ENCODE measurements at places on chromosomes 11 and 22. TPM values are rescaled to one million over a fixed set of nuclear protein-coding genes. Genes with fewer than 3 reads are reported as not detected.

SCYL1 gene
- 68.0 TPM for total RNA-seq

DNA sequence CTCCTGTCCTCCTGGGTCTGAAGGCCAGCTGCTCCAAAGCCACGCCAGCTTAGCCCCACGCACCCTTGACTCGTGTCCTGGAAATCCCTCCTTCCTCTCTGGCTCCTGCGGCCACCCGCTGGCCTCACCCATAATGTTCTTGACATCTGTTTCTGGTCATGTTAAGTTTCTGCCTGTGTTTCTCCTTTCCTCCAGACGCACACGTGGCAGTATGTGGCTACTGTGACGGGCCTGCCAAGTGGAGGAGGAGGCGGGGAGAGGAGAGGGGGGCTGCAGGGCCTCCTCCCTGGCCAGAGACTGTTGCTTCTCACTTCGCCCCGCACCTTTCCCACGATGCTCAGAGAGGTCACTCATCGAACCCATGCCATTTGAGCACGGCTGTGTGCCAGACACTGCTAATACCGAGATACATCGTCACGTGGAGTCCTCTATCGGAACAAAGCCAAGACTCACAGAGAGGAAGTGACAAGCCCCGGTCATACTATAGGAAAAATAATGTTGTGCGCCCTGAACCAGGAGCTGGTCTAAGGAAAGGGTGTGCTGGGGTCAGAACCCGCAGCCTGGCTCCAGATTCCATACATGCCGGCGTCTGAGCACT, 11.5 kb downstream of the C1QTNF6 start:
- no peak overlapping the region for H3K4me3 ChIP-seq
- H3K27me3 ChIP-seq = peaks cover 6% of the 10 kb centered on the region
- H3K27ac ChIP-seq = peak overlapping the region; percentile 68
- H3K36me3 ChIP-seq = peaks cover 15% of the 10 kb centered on the region
- peaks cover 26% of the 10 kb centered on the region for H3K4me1 ChIP-seq
- DNase-seq = no peak

DNA sequence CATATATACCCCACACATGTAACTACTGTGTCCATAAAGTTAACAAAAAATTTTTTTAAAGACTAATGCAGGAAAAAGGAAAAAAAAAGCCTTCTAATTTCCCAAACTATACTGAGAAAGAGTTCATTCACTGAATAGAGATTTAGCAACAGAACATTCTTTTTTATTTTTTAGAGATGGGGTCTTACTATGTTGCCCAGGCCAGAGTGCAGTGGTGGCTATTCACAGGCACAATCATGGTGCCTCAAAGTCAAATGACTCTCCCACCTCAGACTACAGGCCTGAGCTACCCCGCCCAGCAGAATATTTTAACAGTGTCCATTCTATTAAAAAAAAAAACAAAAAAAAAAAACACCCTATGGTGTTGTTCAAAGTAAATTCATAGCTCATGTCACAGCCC, 25.7 kb downstream of the DGCR2 start:
- no peak for DNase-seq
- H3K36me3 ChIP-seq = peaks cover 13% of the 10 kb centered on the region
- no peak overlapping the region for H3K27ac ChIP-seq
- no peak overlapping the region for H3K4me3 ChIP-seq
- no peaks in the 10 kb centered on the region for H3K27me3 ChIP-seq
- H3K4me1 ChIP-seq = peaks cover 2% of the 10 kb centered on the region

FGF19 gene
- not detected for total RNA-seq

HBG2 gene
- total RNA-seq = not detected

DNA sequence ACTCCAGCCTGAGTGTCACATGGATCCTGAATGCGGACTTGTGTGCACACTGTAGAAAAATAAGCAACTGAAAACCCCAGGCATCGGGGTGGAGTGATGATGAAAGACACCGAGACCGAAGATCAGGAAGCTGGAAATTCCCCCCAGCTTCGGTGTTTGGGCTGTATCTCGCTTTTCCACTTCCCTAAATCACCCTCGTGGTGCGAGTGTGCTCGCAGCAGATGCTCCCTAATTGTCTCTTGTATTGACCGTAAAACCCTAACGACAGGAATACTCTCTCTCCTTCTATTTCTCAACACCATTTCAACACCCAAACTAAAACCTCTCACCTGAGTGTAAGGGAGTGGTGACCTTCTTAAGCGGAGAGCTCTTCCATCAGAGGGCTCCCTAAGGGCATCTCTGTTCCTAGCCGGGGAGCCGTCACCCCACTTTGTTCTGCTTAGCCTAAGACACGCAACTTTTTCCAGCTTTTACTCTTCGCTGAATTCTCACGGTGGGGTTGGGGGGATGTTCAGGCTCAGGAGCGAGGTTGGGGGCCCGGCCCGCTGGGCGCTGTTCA, 635 bp upstream of the GRK3 start:
- no peaks in the 10 kb centered on the region for H3K27me3 ChIP-seq
- peaks cover 19% of the 10 kb centered on the region for H3K36me3 ChIP-seq
- H3K4me1 ChIP-seq = peaks cover 51% of the 10 kb centered on the region
- H3K4me3 ChIP-seq = peak overlapping the region; percentile 93
- DNase-seq = peak; percentile 43
- H3K27ac ChIP-seq = peak overlapping the region; percentile 92

DNA sequence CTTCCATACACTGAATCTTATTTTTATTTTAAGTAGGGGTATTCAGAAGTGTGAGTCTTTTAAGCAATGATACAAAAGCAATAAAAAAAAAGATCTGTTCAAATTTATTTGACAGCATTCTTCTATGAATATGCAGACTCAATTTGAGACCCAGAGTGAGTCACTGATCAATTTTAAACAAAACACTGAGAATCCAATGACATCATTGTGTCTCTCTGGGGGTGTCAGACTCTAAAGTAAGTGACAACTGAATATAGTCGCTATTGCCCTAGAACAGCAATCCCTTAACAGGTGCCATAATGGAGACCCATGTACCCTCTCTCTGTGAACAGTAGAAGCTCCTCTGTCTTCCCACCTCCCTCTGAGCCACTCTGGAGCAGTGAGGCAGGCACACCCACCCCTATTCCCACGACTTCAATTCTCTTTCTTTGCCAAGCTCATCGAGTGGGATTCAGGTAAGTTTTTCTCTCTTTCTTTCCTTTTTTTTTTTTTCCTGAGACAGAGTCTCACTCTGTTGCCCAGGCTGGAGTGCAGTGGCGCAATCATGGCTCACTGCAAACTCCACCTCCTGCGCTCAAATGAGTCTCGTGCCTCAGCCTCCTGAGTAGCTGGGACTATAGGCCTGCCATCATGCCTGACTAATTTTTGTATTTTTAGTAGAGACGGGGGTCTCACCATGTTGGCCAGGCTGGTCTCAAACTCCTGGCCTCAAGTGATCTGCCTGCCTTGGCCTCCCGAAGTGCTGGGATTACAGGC, 5.1 kb upstream of the RPS3 start:
- peaks cover 16% of the 10 kb centered on the region for H3K27me3 ChIP-seq
- H3K4me1 ChIP-seq = peaks cover 11% of the 10 kb centered on the region
- DNase-seq = no peak
- H3K36me3 ChIP-seq = no peaks in the 10 kb centered on the region
- H3K27ac ChIP-seq = no peak overlapping the region

HYLS1 gene
- total RNA-seq = 11.7 TPM

GRCh38 chr11:125626288-125626950, 1.5 kb downstream of the CHEK1 start:
- H3K27me3 ChIP-seq = no peaks in the 10 kb centered on the region
- H3K4me1 ChIP-seq = peaks cover 31% of the 10 kb centered on the region
- peak overlapping the region; percentile 90 for H3K4me3 ChIP-seq

DNA sequence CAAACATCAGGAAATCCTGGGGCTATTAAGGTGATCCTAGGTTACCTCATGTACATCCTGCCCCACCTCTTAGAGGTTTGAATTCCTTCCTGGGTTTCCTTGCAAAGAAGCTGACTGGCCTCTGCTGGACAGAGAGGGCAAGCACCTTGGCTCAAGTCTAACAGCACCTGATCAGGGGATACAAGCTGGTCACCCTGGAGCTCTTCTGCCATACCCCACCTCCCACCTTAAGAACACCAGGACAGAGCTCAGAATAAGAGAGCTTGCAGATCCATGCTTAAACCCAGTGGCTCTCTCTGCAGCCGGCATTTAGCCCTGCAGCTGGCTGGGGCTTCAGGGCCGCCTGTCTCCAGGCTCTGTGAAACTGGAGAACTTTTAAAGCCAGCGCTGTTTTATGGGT, 386.6 kb upstream of the NARS2 start:
- H3K36me3 ChIP-seq = no peaks in the 10 kb centered on the region
- H3K4me3 ChIP-seq = no peak overlapping the region
- DNase-seq = no peak
- no peaks in the 10 kb centered on the region for H3K4me1 ChIP-seq
- no peak overlapping the region for H3K27ac ChIP-seq
- peaks cover 21% of the 10 kb centered on the region for H3K27me3 ChIP-seq

DNA sequence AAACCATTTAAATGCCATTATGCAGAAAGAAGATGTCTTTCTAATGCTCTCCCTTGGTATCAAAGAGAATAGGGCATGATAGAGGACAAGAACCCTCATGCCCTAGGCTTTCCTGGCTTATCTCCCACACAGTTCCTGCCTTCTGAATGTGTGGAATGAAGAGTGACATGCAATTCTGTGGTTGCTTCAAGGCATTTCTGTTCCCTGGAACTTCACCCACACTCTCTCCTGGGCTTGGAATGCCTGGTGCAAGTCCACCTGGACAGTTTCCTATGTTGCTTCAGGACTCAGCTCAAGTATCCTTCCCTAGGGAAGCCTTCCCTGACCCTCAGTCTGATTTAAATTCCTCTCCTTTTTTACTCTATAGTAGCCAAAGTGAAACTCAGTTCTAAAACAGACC, 53.8 kb upstream of the DRD2 start:
- no peaks in the 10 kb centered on the region for H3K4me1 ChIP-seq
- peaks cover 16% of the 10 kb centered on the region for H3K27me3 ChIP-seq
- H3K4me3 ChIP-seq = no peak overlapping the region
- H3K36me3 ChIP-seq = no peaks in the 10 kb centered on the region

ALX4 gene
- not detected for total RNA-seq

CASP5 gene
- not detected for total RNA-seq

DNA sequence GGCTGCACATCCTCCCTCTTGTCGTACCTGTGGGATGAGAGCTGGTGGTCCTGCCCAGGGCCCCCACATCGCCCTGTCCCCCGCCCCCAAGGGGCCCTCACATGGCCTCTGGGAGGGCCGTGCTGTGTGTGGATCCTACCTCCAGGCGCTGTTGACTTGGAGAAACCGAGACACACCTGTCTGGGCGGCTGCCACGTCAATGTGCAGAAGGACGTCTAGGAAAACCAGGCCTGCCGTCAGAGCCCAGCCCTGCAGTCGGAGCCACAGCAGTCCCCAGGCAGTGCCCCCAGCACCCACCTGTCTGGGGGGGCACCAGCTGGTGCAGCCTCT, 14.2 kb downstream of the ALG12 start:
- H3K4me3 ChIP-seq = no peak overlapping the region
- no peaks in the 10 kb centered on the region for H3K27me3 ChIP-seq
- DNase-seq = no peak
- H3K27ac ChIP-seq = no peak overlapping the region
- peaks cover 67% of the 10 kb centered on the region for H3K36me3 ChIP-seq
- peaks cover 5% of the 10 kb centered on the region for H3K4me1 ChIP-seq

WBP2NL gene
- total RNA-seq = 1.1 TPM

ADAMTS15 gene
- total RNA-seq = 0.08 TPM

CRYBB2 gene
- total RNA-seq = not detected

DNA sequence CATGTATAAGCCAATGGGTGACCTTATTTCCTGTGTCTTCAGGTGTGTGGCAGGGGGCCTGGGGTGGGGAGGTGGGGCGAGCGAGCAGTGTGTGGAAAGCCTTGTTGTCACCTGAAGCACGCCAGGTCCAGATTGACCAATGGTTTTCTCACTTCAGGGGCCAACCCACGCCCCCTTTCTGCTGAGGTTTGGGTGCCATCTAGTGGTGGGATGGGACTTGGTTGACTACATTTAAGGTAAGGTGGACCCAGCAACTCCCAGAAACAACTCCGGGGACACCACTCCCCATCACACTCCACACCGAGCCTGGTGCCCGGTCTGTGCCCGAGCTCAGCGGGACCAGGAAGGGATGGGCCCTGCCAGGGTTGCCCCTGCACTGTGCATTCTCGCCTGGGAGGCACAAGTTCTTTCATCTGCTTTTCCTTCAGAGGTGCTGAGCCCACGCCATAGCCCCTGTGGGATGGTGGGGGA, 40.0 kb downstream of the TPCN2 start:
- DNase-seq = peak; percentile 74
- no peak overlapping the region for H3K27ac ChIP-seq
- H3K36me3 ChIP-seq = peaks cover 24% of the 10 kb centered on the region
- H3K4me1 ChIP-seq = no peaks in the 10 kb centered on the region
- no peaks in the 10 kb centered on the region for H3K27me3 ChIP-seq
- no peak overlapping the region for H3K4me3 ChIP-seq

- no peaks in the 10 kb centered on the region for H3K4me1 ChIP-seq
- no peaks in the 10 kb centered on the region for H3K36me3 ChIP-seq
- no peak overlapping the region for H3K27ac ChIP-seq
- no peak for DNase-seq
Observed at GRCh38 chr11:116590844-116591570, 181.8 kb downstream of the BUD13 start.

GGTLC2 gene
- not detected for total RNA-seq

DNA sequence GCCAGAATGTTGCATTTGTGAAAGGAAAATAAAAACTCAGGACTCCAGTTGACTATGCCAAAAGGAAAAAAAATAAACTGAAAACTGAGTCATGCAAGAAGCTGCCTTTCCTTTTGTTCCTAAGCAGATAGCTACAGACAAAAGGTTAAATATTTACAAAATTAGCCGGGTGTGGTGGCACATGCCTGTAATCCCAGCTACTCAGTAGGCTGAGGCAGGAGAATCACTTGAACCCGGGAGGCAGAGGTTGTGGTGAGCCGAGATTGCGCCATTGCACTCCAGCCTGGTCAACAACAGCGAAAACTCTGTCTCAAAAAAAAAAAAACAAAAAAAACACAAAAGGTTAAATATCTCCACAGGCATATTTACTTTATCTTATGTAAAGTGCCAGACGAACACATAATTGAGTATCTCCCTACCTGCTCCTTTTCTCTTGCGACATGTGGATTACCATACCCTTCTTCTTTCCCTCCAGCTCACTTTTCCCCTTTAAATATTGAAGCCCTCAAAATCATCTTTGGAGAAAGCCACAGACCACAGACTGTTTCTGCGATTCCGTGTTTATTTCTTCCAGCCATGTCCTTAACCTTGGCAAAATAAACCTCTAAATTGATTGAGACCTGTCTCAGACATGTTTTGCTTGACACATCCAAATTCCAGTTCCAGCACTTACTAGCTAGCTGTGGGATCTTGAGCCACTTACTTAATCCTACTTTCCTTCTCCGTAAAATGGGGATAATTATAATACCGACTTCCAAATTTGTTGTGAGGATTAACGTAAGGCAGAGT, 2.3 kb upstream of the SMPD1 start:
- no peak overlapping the region for H3K27ac ChIP-seq
- H3K4me1 ChIP-seq = peaks cover 57% of the 10 kb centered on the region
- no peak for DNase-seq

GRCh38 chr11:102293873-102294601, 23.2 kb upstream of the BIRC3 start:
- H3K4me1 ChIP-seq = peaks cover 25% of the 10 kb centered on the region
- peak overlapping the region; percentile 73 for H3K4me3 ChIP-seq
- peaks cover 2% of the 10 kb centered on the region for H3K36me3 ChIP-seq

- H3K4me1 ChIP-seq = no peaks in the 10 kb centered on the region
- no peak for DNase-seq
- H3K36me3 ChIP-seq = peaks cover 4% of the 10 kb centered on the region
- no peaks in the 10 kb centered on the region for H3K27me3 ChIP-seq
Observed at GRCh38 chr22:29692327-29692640, 27.5 kb upstream of the CABP7 start.

- no peaks in the 10 kb centered on the region for H3K36me3 ChIP-seq
- no peaks in the 10 kb centered on the region for H3K27me3 ChIP-seq
- H3K4me1 ChIP-seq = no peaks in the 10 kb centered on the region
- no peak overlapping the region for H3K27ac ChIP-seq
Observed at GRCh38 chr11:84902445-84902844, 724.7 kb downstream of the DLG2 start.

SCUBE2 gene
- not detected for total RNA-seq
